ENCODE measurements at places on chromosomes 2 and 18. TPM values are rescaled to one million over a fixed set of nuclear protein-coding genes. Genes with fewer than 3 reads are reported as not detected.

DNA sequence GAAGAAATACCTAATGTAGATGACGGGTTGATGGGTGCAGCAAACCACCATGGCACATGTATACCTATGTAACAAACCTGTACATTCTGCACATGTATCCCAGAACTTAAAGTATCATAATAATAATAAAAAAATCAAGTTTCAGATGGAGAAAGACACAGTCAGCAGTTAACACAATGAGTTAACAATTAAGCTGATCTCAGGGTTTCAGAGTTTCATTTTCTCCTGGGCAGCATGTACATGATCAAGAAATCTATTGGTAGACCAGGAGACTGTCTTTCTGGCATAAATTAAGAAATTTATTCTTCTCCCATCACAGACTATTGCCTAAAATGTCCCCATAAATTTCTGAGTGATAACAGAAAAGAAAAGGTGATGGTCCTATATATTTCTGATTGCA is 155.3 kb downstream of the RAD51AP2 start:
- DNase-seq = no peak

DNA sequence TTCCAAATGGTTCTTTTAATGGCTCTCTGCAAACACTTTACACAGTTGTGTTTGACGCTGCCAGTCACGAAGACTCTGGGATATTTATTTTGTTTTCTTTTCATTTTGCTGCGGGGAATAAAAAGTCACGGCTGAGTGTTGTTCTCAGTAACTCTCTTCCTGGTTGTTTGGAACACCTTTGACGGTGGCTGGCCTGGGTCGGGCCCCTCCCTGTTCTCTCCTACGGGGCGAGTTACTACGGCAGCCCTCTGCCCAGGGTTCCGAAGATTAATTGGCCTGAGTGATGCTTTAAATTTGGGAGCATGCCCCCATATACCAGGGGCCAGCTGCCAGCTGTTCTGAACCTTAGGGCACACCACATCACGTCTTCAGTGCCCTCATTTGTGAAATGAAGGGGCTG is 84.7 kb downstream of the GATA6 start:
- DNase-seq = no peak

DNA sequence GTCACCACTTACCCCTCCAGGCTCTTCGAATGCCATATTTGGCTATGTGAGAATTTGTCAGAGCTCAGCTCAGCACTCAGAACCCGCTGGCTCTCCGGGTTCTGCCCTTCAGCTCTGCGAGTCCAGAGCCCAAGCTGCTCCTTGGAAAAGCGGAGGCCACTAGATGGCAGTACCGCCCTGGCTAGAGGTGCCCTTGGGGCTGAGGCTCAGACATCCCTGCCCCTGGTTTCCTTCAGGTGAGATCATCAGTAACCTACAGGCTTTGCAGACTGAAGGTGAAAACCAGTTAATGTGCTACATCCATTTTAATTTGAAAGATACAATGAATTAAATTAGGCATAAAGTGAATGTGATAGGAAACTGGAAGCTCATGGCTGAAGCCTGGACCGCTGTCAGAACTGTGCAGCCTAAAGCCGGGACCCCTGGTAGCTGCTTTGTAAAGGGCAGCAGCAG is 285.6 kb downstream of the AGAP1 start:
- DNase-seq = peak; percentile 36

- DNase-seq = peak; percentile 84
Measured at GRCh38 chr2:88754585-88755320, 63.3 kb downstream of the RPIA start.

DNA sequence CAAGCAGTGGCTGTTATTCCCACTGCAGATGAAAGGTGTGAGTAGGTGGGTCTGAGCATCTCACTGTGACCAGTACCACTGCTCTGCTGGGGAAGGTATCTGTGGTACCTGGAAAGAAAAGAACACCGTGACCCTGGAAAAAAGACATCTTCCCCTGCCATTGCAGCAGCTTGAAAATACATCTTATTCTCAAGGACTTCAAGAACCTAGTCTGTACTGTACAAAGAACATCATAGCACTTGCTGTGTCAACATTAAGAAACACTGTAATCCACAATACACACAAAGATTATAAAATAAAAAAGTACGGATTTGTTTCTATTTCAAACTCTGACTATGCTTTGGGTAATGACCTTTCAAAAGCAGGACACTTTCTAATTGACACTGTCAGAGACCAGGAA is 28.9 kb downstream of the C2orf76 start:
- no peak for DNase-seq

GRCh38 chr2:25377822-25378421 is 36.2 kb upstream of the DNMT3A start:
- DNase-seq = no peak

- DNase-seq = peak; percentile 58
Measured at GRCh38 chr2:26696351-26696816, 3.9 kb downstream of the KCNK3 start.

- no peak for DNase-seq
Measured at GRCh38 chr18:35397976-35398375, 20.8 kb upstream of the ZNF396 start.

DNA sequence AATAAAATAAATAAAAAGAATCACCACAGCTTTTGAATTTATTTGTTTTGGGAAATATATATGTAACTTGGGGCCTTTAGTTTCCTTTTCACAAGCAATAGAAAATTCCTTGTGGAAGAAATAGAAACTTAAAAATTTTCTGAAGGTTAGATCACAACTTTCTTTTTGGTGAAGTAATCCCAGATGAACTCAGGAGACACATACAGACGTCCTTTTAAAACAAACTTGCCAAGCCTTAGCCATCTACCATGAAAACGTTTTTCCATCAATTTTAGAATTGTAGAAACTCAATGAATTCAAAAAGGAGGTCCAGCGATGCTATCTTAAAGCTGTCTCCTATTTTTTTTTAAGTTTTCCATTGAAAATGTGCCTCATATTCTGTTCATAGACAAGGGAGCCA is 225.6 kb downstream of the ASXL3 start:
- no peak for DNase-seq

- DNase-seq = no peak
Measured at GRCh38 chr2:66688951-66689350, 254.0 kb downstream of the MEIS1 start.

DNA sequence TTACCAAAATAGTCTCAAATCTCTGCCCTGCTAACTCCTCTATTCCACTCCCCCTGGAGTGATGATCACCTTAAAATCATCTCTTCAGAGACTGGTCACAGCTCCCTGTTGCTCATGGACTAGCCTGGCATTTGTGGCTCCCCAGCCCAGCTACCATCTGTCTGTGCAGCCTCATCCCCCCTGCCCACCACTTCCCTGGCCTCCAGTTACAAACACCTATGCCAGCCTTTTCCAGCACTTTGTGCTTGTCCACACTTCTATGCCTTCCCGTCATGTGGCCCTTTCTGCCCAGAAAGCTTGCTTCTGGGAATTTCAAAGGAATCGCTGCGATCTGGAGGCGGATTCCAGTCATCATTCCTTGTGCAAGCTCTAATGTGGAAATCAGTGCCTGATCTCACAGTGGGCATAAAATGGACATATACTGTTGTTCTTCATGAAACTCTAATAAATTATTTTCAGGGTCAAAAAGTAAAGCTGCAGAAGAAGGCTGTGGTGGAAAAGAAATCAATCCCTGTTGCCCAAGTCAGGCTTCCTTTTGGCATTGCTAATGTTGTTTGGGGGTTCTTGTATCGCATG is 19.4 kb downstream of the PLB1 start:
- no peak for DNase-seq

GRCh38 chr2:236250909-236251579 is 13.2 kb downstream of the ASB18 start:
- DNase-seq = no peak

DNA sequence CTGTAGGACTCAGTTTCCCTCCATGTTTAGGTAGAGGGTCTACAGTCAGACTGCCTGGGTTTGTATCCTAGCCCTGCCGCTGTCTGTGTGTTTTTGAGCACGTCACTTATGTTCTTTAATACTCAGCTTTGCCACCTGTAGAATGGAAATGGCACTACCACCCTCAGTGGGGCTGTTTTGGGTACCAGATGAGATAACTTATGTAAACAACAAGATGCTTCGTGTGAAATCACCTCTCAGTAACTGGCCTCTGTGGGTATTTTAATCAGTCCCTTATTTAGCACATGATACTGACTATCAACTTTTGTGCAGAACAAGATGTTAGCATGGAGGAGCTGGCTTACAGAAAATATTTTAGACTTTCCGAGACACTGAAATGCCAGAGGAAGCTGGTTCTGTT is 296.0 kb downstream of the LRRTM1 start:
- no peak for DNase-seq

DNA sequence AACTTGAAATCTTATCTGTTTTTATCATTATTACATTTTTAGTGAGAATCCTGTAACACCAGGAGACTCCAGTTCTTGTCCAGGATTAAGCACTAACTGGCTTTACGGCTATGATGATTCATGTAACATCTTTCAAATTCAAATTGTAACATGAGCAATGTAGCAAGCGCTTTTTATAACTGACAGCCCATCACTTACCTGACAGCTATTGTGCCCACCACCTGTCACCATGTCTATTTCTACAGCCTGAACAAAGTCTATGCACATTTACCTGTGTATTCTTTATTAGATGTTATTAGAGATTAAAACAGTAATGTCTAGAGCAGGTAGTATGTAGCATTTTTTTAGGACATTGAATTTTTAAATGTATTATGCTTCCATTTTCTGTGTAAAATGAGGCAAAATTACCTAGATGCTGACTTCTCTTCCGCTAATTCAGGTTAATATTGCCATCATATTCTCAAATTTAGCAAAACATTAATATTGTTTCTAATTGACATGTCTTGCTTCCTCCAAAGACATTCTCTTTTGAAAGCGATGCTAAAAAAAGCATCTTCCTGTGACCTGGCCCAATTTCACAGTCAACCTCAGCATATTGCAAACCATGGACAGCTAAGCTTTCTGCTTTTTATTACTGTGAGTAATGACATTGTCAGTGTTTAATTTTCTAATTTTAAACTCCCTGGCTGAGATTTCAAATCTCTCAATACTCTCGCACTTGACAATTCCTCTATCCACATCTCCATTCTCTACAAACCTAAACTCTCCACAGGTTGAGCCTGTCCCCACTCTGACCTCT is 37.8 kb downstream of the RIT2 start:
- DNase-seq = no peak

GRCh38 chr18:13549880-13550232 is 176.5 kb downstream of the FAM210A start:
- no peak for DNase-seq

DNA sequence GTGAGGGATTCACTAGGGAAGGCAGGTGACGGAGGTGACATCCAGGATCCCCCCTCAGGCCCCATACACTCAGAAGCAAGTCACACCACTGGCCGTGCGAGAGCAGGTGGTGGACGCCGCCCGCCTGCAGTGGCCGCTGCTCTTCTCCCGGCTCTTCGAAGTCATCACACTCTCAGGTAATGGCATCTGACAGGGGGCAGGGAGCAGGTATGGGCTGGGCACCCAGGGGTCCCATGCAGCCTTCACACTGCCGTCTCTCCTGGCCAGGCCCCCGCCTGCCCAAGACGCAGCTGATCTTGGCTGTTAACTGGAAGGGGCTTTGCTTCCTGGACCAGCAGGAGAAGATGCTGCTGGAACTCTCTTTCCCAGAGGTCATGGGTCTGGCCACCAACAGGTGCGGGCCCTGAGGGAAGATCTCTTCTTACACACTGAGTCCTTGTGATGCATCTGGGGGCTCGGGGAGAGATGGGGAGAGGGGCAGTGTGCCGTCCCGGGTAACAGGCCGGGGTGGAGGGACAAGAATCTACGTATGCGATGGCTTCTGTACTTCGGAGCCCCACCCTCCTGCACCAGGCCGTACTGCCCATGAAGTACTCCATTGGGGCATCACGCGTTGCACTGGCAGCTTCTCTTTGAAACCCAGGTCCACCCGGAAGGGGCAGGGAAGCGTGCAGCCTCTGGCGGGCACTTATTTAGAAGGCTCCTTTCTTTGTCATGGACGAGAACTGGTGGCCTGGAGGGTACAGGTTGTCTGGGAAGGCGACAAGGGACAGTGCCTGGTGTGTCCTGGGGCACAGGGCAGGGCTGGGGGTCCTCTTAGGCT is 18.8 kb upstream of the GPR17 start:
- DNase-seq = no peak

GRCh38 chr18:54086046-54086802 is 138.2 kb downstream of the MBD2 start:
- no peak for DNase-seq

- no peak for DNase-seq
Measured at GRCh38 chr2:230715201-230715600, 2.6 kb downstream of the CAB39 start.

The HJURP gene
- 9.5 TPM for total RNA-seq

The CFLAR gene
- 86.8 TPM for total RNA-seq

The POTEI gene
- total RNA-seq = 0.26 TPM

The UNC80 gene
- total RNA-seq = 0.38 TPM

The GPR155 gene
- 1.4 TPM for total RNA-seq
